ENCODE measurements at places on chromosomes 7 and 10.

- H3K4me3 ChIP-seq, result no peak overlapping the region
- H3K27me3 ChIP-seq, result peaks cover under 1% of the 10 kb centered on the region
- no peaks in the 10 kb centered on the region for H3K4me1 ChIP-seq
- H3K27ac ChIP-seq, result no peak overlapping the region
Observed at GRCh38 chr10:33566426-33566825, 232.0 kb upstream of the NRP1 start.

- DNase-seq, result no peak
- peak overlapping the region; percentile 52 for H3K4me3 ChIP-seq
- H3K27ac ChIP-seq, result peak overlapping the region; percentile 77
Observed at GRCh38 chr7:130943336-130943901, 209.4 kb upstream of the KLF14 start.

GRCh38 chr7:44285561-44285960 lies 39.8 kb downstream of the CAMK2B start:
- no peak overlapping the region for H3K4me3 ChIP-seq
- H3K27ac ChIP-seq, result no peak overlapping the region
- H3K4me1 ChIP-seq, result no peaks in the 10 kb centered on the region
- H3K27me3 ChIP-seq, result no peaks in the 10 kb centered on the region
- DNase-seq, result peak; percentile 15

DNA sequence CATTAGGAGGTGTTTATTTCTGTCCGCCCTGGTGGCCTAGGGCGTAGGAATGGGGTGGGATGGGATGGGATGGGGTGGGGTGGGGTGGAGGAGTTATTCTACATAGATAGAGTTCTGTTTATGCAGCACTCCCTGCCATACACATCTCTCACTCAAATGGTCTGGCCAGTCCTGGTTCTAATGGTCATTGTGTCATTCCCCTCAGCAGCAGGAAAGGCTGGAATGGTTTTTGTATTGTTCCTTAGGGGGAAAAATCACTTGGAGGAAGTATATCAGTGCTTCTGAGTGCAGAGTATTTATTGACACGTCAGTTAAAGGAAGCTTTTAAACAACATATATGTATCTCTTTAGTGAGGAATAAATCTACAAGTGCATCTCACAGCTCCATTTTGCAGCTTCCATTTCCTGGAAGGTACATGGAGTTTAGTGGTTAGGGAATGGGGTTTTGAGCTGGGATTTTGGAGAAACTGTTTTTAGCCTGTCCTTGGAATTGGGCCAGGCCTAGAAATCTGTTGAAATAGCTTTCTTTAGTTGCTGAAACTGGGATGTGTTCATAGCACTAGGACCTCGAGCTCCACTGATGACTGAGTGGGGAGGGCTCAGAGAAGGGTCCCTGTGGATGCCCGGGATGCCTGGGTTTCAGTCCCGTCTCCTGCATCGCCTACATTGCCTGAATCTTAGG lies 8.3 kb downstream of the TSPAN14 start:
- peak overlapping the region; percentile 25 for H3K27ac ChIP-seq
- no peak for DNase-seq
- peak overlapping the region; percentile 76 for H3K4me3 ChIP-seq
